Right atrium auricular region (tissue), 2 donors: ENCODE measurements at places on chromosomes 6 and 20. TPM values are rescaled to one million over a fixed set of nuclear protein-coding genes. Genes with fewer than 3 reads are reported as not detected.
A peak's percentile ranks its signal among the peaks of the same experiment; 100 is the strongest.

The LY6G6D gene
- total RNA-seq: not detected

The FGD2 gene
- 4.9 TPM for total RNA-seq

DNA sequence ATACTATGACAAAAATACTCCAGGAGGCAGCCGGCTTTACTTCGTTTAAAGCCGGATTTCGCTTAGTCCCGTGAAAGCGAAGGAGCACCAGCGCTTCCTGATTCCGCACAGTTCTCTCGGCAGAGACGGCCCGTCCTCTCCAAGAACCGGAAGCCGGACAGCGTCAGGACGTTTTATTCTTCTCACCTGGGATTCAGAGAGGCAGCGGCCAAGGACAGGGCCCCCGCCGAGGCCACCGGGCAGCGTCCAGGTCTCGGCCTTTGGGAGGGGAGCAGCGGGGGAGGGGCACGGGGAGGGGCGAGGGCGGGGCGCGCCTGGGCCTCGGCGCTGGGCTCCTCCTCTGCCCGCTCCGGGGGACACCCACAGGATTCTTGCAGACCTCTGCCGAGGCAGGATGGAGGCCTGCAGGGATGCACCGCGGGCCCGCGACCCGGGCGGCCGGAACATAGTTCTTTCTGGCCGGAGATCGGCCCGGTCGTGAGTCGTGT lies 2.8 kb upstream of the DIDO1 start:
- peak overlapping the region; percentile 86 for H3K27ac ChIP-seq
- peaks cover 50% of the 10 kb centered on the region for H3K4me1 ChIP-seq
- DNase-seq: no peak
- H3K27me3 ChIP-seq: no peaks in the 10 kb centered on the region

GRCh38 chr6:14727494-14728395 lies 518.1 kb upstream of the JARID2 start:
- no peak overlapping the region for H3K4me3 ChIP-seq
- H3K27me3 ChIP-seq: no peaks in the 10 kb centered on the region
- peak overlapping the region; percentile 35 for H3K27ac ChIP-seq
- DNase-seq: no peak
- H3K4me1 ChIP-seq: peaks cover 6% of the 10 kb centered on the region

DNA sequence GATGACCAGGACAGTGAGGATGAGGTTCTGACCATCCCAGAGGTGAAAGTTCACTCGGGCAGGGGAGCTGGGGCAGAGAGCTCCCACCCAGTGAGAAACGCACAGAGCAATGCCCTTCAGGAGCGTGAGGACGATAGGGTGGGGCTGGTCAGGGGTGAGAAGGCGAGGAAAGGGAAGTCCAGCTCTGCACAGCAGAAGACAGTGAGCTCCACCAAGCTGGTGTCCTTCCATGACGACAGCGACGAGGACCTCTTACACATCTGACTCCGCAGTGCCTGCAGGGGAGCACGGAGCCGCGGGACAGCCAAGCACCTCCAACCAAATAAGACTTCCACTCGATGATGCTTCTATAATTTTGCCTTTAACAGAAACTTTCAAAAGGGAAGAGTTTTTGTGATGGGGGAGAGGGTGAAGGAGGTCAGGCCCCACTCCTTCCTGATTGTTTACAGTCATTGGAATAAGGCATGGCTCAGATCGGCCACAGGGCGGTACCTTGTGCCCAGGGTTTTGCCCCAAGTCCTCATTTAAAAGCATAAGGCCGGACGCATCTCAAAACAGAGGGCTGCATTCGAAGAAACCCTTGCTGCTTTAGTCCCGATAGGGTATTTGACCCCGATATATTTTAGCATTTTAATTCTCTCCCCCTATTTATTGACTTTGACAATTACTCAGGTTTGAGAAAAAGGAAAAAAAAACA lies 16.6 kb upstream of the SLC22A1 start:
- no peak overlapping the region for H3K27ac ChIP-seq
- no peaks in the 10 kb centered on the region for H3K4me1 ChIP-seq
- no peak overlapping the region for H3K4me3 ChIP-seq
- no peaks in the 10 kb centered on the region for H3K27me3 ChIP-seq

DNA sequence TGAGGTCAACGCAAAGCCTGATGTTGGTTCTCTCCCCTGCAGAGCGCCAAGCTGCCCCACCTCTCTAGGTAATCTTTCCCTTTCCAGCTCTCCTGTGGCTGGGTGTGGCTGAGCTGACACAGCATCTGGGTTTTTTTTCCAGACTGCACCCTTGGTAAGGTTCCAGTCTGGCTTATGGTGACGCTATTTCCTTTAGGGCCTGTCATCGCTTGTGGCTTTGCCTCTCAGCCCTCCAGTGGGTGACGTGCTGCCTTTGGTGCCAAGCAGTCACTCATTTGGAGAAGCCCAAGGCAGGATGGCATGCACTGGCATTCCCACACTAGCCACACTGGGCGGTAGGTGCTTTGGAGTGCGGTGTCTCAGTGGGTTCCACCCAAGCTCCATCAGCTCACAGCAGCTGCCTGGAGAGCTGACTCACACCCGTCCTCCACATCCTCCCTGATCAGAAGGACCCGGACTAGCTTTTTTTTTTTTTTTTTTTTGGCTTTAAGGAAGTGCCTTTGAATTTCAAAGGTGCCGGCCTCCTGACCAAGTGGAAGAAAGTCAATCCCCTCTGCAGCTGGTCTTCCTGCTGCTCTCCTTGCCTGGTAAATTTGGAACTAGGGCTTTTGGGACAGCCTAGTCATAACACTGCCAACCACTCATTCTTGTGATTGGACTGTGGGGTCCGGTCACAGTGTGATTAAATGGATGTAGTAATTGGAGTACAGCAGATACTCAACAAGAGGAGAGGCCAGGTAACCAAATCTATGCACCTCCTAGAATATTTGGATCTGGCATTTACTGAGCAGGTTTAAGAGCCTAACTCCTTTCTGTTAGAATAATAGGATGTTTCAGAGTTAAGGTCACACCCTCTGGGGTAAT lies 153.6 kb downstream of the CD83 start:
- DNase-seq: no peak
- no peaks in the 10 kb centered on the region for H3K36me3 ChIP-seq
- H3K27ac ChIP-seq: no peak overlapping the region
- H3K27me3 ChIP-seq: no peaks in the 10 kb centered on the region
- H3K4me1 ChIP-seq: no peaks in the 10 kb centered on the region

The MAP7 gene
- total RNA-seq: 1.0 TPM
